Aorta (tissue), 5 donors: ENCODE measurements at places on chromosomes 11 and 22. TPM values are rescaled to one million over a fixed set of nuclear protein-coding genes. Genes with fewer than 3 reads are reported as not detected.

MRGPRE gene
- total RNA-seq: not detected

PANX3 gene
- not detected for total RNA-seq

SESN3 gene
- 34.9 TPM for total RNA-seq

GRCh38 chr11:79439410-79439885 is 1.4 kb downstream of the TENM4 start:
- peak overlapping the region; percentile 75 for H3K4me3 ChIP-seq
- no peaks in the 10 kb centered on the region for H3K36me3 ChIP-seq
- H3K4me1 ChIP-seq: no peaks in the 10 kb centered on the region
- no peaks in the 10 kb centered on the region for H3K27me3 ChIP-seq

DNA sequence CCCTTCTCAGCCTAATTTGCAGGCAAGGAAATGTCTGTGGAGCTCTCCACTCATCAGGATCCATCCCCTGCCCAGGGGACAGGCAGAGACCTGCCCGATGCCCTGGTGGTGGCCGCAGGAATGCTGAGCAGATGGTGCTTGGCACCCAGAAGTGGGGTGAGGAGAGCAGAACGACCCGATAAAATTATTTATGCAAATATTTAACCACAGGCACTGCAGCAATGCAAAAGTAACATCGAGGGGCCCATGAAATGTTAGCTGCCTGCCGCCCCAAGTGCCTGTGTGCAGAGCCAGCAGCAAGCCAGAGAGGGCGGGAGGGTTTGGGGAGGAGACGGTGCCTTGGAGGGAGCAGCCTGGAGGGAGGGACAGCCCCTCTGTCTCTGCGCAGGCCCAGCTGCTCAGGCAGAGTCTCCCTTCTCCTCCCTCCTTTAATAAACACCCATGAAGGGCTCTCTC is 205.5 kb downstream of the CTTN start:
- no peak overlapping the region for H3K4me3 ChIP-seq
- no peaks in the 10 kb centered on the region for H3K4me1 ChIP-seq
- H3K27ac ChIP-seq: no peak overlapping the region
- no peaks in the 10 kb centered on the region for H3K36me3 ChIP-seq
- no peak for DNase-seq

DNA sequence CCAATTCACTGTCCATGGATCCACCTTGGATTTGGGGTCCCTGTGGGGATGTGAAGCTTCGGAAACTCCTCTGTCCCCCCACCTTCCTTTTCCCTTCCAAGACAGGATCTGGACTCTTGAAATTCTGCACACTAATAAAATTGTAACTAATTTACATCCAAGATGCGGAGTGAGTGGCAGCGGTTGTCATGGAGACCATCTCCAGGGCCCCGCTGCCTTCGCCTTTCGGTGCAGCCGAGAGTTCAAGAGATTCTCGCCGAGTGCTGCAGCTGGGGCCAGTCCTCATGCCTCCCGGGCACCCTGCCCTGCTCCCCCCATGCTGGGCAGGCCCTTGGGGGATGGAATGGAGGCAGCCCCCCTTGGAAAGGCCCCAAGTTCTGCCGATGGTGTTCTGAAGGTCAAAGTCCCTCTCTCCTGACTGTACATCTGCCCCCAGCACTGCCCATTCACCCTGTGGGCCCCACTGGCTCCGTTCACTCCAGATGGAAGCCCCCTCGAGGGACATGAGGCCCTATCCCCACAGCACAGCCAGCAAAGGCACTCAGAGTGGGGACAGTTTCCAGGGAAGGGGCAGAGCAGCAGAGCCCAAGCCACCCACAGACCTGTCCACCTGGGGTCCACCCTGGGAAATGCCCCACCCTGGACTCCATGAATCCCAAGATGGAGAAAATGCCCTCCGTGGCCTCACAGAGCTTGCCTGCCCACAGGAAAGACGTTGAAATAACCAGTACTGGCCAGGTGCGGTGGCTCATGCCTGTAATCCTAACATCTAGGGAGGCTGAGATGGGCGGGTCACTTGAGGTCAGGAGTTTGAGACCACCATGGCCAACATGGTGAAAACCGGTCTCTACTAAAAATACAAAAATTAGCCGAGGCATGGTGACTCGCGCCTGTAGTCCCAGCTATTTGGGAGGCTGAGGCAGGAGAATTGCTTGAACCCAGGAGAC is 25.9 kb downstream of the IGLL1 start:
- H3K36me3 ChIP-seq: no peaks in the 10 kb centered on the region
- no peak overlapping the region for H3K4me3 ChIP-seq
- H3K27ac ChIP-seq: no peak overlapping the region
- DNase-seq: peak; percentile 55
- H3K4me1 ChIP-seq: no peaks in the 10 kb centered on the region
- H3K27me3 ChIP-seq: no peaks in the 10 kb centered on the region

DNA sequence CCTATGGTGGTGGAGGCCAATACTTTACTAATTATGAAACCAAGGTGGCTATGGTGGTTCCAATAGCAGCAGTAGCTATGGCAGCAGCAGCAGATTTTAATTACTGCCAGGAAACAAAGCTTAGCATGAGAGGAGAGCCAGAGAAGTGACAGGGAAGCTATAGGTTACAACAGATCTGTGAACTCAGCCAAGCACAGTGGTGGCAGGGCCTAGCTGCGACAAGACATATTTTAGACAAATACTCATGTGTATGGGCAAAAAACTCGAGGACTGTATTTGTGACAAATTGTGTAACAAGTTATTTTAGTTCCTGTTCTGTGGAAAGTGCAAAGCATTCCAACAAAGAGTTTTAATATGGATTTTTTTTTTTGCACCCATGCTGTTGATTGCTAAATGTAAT is 42.6 kb downstream of the PGM2L1 start:
- H3K27me3 ChIP-seq: no peaks in the 10 kb centered on the region
- no peak overlapping the region for H3K4me3 ChIP-seq
- H3K4me1 ChIP-seq: no peaks in the 10 kb centered on the region
- H3K27ac ChIP-seq: peak overlapping the region; percentile 64

IGLL5 gene
- 1.0 TPM for total RNA-seq

DNA sequence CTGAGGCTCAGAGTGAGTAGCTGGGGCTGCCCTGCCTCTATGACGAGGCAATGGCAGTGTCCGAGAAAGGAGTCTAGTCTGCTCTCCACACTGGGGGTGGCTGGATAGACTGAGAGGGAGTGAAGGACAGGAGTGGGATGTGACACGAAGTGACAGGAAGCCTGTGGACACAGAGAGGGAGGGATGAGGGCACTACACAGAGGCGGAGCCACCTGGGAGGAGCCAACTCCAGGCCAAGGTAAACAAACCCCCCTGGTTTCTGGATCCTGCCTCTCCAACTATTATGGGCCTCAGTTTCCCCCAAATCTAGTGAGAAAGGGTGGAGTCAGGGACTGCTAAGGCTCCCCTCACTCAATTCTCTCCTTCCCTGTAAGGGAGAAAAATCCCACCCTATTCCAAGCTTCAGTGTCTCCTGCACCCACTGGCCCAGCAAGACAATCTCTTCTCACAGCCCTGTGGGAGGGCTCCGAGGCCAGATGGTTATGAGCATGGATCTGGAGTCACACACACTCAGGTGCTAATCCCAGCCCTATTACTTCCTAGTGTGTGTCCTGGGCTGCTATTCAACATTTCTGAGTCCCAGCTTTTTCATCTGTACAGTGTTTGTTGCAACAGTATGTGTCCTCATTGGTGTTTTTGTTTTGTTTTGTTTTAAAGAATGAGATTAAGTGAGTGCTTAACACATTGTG is 24.9 kb downstream of the ASPHD2 start:
- H3K4me1 ChIP-seq: no peaks in the 10 kb centered on the region
- H3K36me3 ChIP-seq: peaks cover 16% of the 10 kb centered on the region
- no peak for DNase-seq
- H3K4me3 ChIP-seq: no peak overlapping the region
- no peak overlapping the region for H3K27ac ChIP-seq

DNA sequence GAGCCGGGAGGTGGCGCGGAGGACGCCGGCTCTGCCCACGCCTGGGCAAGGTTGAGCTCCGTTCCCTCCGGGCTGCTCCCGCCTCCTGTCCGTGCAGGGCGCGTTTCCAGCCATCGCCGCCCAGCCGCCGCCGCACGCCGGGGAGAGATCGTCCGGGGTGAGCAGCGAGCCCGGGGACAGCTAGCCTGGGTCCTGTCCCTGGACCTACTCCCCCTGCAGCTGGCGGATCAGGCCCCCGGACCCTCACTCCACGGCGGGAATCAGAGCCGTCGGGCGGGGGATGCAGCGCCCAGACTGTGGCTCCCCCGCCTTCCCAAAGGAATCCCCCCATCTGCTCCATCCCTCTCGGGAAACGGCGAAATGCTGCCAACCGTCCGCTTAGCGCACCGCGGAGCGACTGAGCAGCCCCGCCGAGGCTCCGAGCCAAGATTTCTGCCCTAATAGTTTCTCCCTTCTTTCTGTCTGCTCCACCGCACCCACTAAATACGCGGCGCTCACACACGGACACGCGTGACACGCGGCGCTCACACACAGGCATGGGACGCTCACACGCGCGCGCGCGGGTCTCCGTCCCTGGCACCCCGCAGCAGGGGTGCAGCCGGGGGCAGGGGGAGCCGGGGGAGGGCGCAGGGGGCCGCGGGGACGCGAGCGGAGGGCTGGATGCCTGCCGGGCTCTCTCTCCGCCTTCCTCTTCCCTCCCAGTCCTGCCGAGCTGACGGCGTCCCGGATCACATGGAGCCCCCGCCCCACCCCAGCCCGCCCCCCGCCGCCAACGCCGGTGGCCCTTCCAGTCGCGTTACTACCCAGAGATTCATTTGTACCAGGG is at the start of gene KCNJ5:
Gene KCNJ5, plus strand, starts transcription at position 814 of the 826 bp plus-strand sequence. CDS start 19,918 bp downstream, outside the sequence.
- H3K27me3 ChIP-seq: no peaks in the 10 kb centered on the region
- H3K27ac ChIP-seq: no peak within 1 kb of the TSS
- H3K4me1 ChIP-seq: no peaks in the 10 kb centered on the region
- peak; percentile 73 for DNase-seq
- no peaks in the 10 kb centered on the region for H3K36me3 ChIP-seq
- peak within 1 kb of the TSS; percentile 42 for H3K4me3 ChIP-seq

DNA sequence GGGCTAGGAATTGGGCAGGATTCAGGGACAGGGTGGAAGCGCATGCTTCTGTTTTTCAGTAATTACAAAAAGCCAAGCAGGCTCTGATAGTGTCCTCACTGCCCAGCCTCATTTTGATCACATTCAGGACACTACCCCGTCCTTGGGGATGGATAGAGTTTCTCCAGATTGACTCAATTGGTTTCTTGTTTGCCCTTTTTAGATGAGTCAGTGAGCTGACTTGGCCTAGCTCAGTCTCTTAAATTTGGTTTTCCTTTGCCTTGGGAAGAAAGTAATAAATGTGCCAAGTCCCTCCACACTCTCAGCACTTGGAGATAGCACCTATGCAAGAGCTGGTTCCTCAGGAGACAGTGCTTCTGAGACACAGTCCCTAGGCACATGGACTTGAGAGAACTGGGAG is 25.5 kb downstream of the DKK3 start:
- DNase-seq: no peak
- H3K27ac ChIP-seq: peak overlapping the region; percentile 9
- no peaks in the 10 kb centered on the region for H3K36me3 ChIP-seq
- no peaks in the 10 kb centered on the region for H3K27me3 ChIP-seq

VEGFB gene
- total RNA-seq: 131 TPM

DNA sequence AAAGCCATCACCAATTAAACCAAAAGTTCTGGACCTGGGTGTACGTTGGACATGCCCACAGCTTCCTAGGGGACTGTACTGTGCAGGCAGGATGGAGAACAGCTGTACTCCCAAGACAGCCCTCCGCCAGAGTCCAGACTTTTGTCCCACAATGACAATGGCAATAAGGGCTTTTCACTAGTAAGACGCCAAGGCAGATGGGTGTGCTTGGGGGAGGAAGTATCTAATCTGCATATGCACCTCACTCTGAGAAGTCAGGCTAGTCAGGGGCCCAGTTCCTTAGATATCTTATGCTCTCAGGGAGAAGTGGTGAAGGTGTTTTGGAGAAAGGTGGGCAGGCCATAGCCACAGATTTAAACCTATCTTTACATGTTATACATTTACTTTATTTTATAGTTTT is 85.1 kb upstream of the USP47 start:
- H3K27ac ChIP-seq: no peak overlapping the region
- H3K4me3 ChIP-seq: no peak overlapping the region
- no peak for DNase-seq
- H3K4me1 ChIP-seq: no peaks in the 10 kb centered on the region
- H3K27me3 ChIP-seq: no peaks in the 10 kb centered on the region
- H3K36me3 ChIP-seq: no peaks in the 10 kb centered on the region

- no peak overlapping the region for H3K4me3 ChIP-seq
- no peak overlapping the region for H3K27ac ChIP-seq
- no peaks in the 10 kb centered on the region for H3K27me3 ChIP-seq
- H3K36me3 ChIP-seq: no peaks in the 10 kb centered on the region
- no peaks in the 10 kb centered on the region for H3K4me1 ChIP-seq
- peak; percentile 19 for DNase-seq
Observed at GRCh38 chr11:117421476-117421875, 93.8 kb downstream of the CEP164 start.
